ENCODE measurements at places on chromosomes 5 and 9.

DNA sequence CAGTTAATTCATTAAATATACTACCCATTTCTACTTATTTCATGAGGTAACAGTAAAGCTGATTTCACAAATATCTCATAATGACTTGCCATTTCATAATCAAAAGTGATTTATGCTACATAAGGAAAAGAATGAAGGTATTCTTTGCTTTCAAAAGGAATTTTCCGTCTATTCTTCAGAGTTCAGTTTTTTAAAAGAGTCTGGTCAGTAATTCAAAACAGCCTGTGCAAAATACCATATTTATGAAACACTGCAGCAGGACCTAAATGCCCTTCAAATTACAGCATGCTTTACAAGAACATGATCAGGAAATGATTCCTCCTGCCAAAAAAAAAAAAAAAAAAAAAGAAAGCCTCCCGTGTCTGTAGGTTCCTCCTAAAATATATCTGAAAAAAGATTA is 154.7 kb downstream of the KIAA0825 start:
- DNase-seq = no peak

DNA sequence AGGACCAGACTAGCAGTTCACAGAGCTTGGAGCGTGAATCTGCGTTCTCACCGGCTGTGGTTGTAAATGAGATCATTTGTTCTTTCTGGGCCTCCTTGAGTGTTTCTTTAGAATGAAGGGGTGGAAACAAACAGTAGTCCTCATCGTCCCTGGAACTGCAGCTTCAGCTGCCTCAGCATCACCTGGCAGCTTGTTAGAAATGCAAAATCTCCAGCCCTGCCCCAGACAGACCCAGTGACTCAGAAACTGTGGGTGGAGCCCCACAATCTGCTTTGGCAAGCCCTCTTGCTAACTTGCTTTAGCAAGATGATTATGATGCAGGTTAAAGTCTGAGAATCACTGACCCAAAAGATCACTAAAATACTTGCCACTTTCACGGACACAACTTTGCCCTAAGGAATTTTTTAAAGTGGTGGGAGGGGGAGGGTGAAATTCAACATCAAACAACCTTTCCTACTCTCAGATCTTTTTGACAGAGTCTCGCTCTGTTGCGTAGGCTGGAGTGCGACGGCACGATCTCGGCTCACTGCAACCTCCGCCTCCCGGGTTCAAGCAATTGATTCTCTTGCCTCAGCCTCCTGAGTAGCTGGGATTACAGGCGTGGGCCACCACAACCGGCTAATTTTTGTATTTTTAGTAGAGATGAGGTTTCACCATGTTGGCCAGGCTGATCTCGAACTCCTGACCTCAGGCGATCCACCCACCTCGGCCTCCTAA is 86.0 kb downstream of the BRINP1 start:
- DNase-seq = no peak

DNA sequence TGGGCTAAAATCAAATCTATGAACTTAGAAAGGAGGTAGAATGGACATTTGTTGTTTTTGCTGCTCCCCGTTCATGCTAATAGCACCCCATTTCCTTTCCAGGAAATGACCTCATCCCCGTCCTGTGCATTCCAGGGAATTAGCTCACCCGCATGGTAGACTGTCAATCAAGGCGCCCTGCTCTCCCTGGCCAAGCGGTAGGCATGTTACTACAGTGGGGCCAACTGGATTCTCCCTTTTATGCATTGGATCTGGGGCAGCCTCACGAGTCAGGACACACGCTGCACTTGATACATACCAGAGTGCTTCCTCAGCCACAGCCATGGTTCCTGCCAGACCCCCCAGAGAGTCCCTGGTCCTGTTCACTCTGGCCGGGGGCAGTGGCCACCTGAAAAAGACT is 111.0 kb upstream of the PTCH1 start:
- DNase-seq = no peak

DNA sequence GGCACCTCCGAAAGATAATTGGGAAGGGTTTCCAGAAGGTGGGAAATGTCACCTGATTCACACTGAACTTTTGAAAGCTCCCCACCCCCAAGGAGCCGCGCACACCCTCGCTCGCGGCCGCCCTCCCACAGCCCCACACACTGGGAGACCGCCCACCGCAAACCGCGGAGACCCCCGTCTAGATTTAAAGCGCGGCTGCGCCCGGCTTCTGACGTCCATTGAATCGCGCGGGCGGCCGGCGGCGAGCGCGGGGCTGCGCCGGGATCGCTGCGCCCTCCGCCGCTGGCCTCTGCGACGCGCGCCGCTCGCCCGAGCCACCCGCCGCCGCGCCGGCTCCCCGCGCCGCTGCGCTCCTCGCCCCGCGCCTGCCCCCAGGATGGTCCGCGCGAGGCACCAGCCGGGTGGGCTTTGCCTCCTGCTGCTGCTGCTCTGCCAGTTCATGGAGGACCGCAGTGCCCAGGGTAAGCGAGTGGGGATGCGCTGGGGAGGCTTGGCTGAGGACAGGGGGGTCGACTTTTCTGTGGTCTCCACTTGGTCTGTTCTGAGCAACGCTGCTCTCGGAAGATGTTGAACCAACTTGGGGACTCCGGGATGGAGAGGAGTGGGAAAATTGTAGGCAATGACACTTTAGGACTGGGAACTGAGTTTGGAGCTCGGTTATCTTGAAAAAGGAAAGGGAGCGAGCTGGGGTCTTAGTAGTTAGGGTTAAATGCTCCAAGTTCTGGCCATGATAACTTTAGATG is at the start of gene FST:
Gene FST (plus strand): TSS at position 214 of the 743 bp plus-strand sequence. CDS start 163 bp downstream, at position 377.
- no peak for DNase-seq

DNA sequence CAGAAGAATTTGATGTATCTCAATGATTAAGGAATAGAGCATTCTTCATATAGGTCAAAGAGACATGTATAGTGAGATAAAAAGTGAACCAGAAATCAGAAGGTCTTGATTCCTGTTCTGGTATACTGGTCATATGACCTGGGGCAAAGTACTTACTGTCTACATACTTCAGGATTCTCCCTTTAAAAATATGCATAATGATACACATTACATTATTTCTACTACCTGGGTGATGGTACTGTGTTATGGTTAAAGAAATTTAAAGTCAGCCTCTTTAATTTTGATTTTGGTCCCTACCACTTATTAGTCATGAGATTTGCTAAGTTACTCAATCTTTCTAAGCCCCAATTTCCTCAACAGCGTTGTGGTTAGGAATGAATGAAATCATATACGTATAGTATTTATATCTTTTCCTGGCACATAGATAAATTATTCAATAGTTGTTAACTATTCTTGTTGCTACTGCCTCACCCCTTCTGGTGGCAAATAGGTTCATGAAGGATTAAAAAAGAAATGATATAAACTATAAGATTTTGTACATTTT is 984.1 kb downstream of the TLE4 start:
- no peak for DNase-seq

GRCh38 chr9:124011460-124012301 is at the start of gene LHX2:
TSS of gene LHX2 (plus strand) at chr9:124011768. CDS start at chr9:124012349, 581 bp downstream.
- DNase-seq = no peak

- DNase-seq = no peak
These were observed 12.0 kb downstream of the ENHO start for GRCh38 chr9:34510497-34511468.

DNA sequence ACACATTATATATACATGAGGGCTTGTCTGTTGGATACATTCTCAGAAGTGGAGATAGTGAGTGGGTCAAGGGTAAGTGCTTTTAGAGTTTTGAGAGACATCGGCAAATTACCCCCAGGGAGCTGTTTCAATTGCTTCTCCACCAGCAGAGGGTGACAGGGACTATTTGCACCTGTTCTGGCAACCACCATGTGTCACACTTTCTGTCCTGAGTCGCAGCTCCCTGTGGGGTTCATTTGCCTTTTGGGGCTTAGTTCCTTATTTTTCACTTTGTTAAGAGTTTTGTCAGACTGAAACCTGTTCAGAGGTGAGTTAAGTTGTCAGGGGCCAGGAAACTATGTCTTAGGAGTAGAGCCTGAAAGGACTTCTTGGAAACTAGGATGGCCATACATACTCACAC is 20.1 kb upstream of the SLC36A1 start:
- no peak for DNase-seq

DNA sequence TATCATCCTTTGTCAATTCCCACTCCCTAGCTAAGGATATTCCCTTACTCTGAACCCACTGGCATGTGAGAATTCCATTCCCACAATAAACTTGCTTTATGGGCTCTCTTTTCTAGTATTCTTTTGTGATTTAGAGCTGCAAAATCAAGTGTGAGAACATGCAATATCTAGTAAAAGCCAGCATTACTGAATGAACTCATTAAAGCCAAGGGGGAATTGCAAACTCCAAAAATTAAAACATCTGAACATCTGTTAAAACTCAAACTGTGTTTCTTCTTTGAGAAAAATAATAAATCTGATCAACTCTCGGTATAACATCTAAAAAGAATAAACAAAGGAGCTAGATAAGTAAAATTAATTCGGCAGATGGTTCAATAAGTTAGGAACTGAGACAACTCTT is 53.1 kb upstream of the MPDZ start:
- no peak for DNase-seq

- DNase-seq = no peak
These were observed 14.4 kb upstream of the AMACR start for GRCh38 chr5:34022121-34022705.

- no peak for DNase-seq
These were observed 379.2 kb upstream of the IRX1 start for GRCh38 chr5:3216386-3216785.

DNA sequence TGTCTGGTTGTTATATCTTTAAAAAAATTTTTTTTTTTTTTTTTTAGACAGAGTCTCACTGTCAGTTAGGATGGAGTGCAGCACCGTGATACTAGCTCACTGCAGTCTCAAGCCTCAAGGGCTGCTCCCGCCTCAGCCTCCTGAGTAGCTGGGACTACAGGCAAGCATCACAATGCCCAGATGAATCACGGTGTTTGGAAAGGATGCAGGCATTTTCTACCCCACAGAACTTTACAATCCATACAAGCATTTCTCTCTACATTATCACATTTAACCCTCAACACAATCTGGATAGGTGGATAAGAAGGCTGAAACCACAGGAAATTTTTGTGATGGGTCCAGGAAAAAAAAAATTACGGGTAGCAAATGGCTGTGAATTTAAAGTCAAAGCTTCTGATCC is 5.8 kb upstream of the PCA3 start:
- no peak for DNase-seq

DNA sequence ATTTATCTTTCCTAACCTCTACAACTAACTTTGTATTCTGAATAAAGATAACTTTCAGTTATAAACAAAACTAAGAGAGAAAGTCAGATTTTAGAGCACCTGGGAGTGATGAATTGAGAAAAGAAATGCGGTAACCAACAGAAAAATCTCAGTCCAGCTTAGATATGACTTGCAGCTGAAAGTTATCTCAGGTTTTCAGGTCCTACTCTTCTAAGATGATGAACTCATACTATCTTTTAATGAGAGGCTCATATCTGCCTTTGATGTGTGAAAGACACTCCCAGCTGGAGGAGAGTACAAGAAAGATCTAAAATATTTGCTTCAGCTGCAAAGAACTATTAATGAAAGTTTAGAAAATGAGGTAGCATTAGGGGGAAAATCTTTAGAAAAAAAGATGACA is 190.5 kb downstream of the DENND1A start:
- DNase-seq = no peak
